Trophoblast cell (in vitro differentiated cells and primary cell): ENCODE measurements at places on chromosomes 1 and 21.

DNA sequence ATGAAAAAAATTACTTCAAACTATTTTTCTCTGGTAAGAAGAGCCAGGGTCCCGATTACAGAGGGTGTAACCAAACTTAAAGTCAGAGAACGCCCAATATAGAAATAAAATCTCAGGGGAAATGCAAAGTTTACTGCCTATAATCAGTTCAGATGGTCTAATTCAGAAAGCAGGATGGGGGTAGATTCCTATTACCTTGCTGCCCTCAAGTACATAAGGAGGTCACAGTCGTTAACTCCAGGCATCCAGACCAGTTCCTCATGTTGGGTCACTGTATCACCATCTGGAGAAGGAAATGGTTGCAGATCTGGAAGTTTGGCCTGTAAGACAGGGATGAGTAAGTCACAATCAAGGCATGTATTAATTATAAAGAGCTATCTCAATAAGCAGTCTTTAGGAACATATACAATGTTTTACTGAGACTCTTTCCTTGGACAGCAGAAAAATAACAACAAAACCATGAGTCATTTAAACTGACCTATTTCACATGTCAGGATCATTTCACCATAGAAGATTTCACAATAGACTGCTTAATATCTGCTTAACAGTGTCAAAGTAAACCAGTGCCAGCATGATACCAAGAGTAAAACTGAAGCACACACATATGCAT lies 179.4 kb downstream of the SLC45A1 start:
- peaks cover 15% of the 10 kb centered on the region for H3K36me3 ChIP-seq
- H3K27ac ChIP-seq = no peak overlapping the region
- no peak overlapping the region for H3K4me3 ChIP-seq

- no peaks in the 10 kb centered on the region for H3K4me1 ChIP-seq
- H3K27ac ChIP-seq = no peak overlapping the region
- no peak for DNase-seq
- H3K4me3 ChIP-seq = no peak overlapping the region
- H3K36me3 ChIP-seq = no peaks in the 10 kb centered on the region
- no peaks in the 10 kb centered on the region for H3K27me3 ChIP-seq
Measured at GRCh38 chr1:189769448-189769847, 708.2 kb downstream of the BRINP3 start.

GRCh38 chr1:40884055-40884795 lies 22.1 kb upstream of the CITED4 start:
- H3K36me3 ChIP-seq = no peaks in the 10 kb centered on the region
- peaks cover 3% of the 10 kb centered on the region for H3K4me1 ChIP-seq
- no peak for DNase-seq
- H3K4me3 ChIP-seq = no peak overlapping the region

- H3K27ac ChIP-seq = no peak overlapping the region
- no peaks in the 10 kb centered on the region for H3K27me3 ChIP-seq
- no peaks in the 10 kb centered on the region for H3K36me3 ChIP-seq
- H3K4me1 ChIP-seq = no peaks in the 10 kb centered on the region
- H3K4me3 ChIP-seq = no peak overlapping the region
Measured at GRCh38 chr1:171984262-171984661, 143.0 kb downstream of the DNM3 start.

DNA sequence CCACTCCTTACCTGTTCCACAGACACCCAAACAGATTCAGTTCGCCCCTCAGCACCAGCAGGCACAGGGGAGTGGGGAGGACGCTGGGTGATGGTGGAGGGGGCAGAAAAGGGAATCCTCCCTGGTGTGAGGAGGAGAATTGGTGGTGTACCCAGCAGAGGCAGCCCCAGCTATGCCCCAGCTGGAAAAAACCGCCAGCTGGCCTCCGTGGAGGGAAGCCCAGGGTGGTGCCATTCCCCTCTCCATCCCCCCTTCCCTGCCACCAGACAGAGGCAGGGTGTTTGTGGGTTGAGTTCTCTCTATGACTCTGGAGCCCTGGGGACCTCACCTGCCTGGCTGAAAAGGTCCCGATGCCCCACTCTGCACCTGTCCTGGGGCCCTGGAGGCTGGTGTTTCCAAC lies 27.9 kb downstream of the OPTC start:
- peaks cover 39% of the 10 kb centered on the region for H3K4me1 ChIP-seq
- H3K27ac ChIP-seq = no peak overlapping the region
- H3K36me3 ChIP-seq = no peaks in the 10 kb centered on the region
- H3K27me3 ChIP-seq = no peaks in the 10 kb centered on the region
- H3K4me3 ChIP-seq = no peak overlapping the region

DNA sequence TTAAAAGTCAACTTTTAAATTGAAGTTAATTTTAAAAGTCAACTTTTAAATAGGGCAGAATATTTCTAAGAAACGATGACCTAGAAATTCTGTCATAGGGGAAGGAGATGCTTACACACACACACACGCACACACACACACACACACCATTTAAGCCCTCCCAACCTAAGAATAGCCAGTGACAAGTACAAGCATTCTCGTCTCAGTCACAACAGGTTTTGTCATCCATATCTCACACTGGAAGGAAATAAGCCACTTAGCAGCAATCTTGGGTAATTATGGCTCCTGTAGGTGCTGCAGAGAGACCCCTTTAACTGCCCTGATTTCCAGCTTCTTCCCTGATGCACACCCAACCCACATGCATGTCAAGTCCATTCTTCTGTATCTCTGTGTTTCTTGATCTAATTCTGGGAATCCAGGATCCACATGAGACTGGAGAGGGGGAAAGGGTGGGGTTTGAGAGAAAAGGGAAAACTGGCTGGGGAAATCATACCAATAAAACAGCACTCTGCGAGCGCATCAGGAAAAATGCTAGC lies 338.1 kb downstream of the PAPPA2 start:
- no peaks in the 10 kb centered on the region for H3K36me3 ChIP-seq
- H3K27ac ChIP-seq = no peak overlapping the region
- no peak for DNase-seq
- H3K4me1 ChIP-seq = peaks cover 4% of the 10 kb centered on the region
- H3K4me3 ChIP-seq = no peak overlapping the region

DNA sequence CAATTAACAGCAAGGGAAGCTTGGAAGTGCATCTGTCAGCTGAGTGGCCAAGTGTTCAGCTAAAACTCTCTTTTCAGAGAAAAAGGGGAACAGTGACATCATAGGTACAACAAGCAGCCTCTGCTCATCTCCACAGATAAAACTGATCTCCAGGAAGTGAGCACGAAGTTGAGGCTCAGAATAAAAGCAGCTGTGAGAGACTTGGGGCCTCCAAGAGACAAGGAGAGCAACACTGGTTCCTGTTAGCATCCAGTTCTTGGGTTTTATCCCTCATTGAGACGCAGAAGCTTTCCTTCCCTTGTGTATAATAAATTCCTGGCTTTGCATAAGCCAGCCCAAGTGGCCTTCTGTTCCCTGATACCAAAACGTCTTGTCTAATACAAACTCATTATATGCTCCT lies 20.0 kb upstream of the CNN3 start:
- H3K4me3 ChIP-seq = no peak overlapping the region
- no peak for DNase-seq

- H3K36me3 ChIP-seq = no peaks in the 10 kb centered on the region
- H3K27ac ChIP-seq = no peak overlapping the region
- H3K27me3 ChIP-seq = no peaks in the 10 kb centered on the region
- H3K4me3 ChIP-seq = no peak overlapping the region
Measured at GRCh38 chr21:46151261-46151988, 4.0 kb downstream of the FTCD start.

- H3K4me1 ChIP-seq = no peaks in the 10 kb centered on the region
- no peak overlapping the region for H3K27ac ChIP-seq
- H3K4me3 ChIP-seq = no peak overlapping the region
- DNase-seq = no peak
- H3K27me3 ChIP-seq = no peaks in the 10 kb centered on the region
Measured at GRCh38 chr1:26585471-26585870, 55.9 kb downstream of the RPS6KA1 start.

DNA sequence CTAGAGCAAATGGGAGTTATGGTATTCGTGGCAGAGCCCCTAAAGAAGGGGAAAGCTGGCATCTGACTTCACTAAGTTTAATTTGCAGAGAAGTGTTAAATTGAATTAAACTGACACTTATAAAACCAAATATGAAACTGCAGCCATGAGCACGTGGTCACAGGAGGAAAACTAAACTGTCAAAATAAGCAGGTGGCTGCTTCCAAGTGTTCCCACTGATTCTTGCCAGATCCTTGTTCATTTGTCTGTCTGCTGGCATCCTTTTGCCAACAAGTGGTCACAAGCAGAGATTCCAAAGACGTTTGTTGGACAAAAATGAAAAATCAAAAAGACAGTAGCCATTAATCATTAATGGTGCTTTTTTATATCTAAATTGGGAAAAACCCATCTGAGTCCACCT lies 6.5 kb upstream of the CELA2B start:
- no peaks in the 10 kb centered on the region for H3K27me3 ChIP-seq
- no peaks in the 10 kb centered on the region for H3K4me1 ChIP-seq
- no peaks in the 10 kb centered on the region for H3K36me3 ChIP-seq
- no peak overlapping the region for H3K27ac ChIP-seq
- no peak overlapping the region for H3K4me3 ChIP-seq

DNA sequence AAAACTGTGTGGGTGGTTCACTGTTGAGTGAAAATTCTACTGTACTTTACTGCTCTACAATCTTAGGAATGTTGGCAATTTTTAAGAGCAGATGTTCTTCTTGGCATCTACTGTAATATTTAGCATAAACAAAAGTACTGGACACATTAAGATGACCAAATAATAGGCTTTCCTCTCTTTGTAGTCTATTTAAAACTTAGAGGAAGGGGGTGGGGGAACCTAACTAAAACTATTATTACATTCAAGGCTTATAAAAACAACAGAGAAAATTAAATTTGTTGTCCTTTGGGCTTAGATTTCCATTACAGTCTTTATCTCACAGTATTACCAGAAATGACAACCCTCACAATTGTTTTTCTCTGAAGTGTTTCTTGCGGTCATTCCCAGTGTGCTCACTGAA lies 181.2 kb downstream of the PLPPR4 start:
- no peak overlapping the region for H3K4me3 ChIP-seq
- no peak for DNase-seq
- no peak overlapping the region for H3K27ac ChIP-seq
- peaks cover 3% of the 10 kb centered on the region for H3K4me1 ChIP-seq
- no peaks in the 10 kb centered on the region for H3K36me3 ChIP-seq
